ENCODE measurements at places on chromosomes 11 and 22.

DNA sequence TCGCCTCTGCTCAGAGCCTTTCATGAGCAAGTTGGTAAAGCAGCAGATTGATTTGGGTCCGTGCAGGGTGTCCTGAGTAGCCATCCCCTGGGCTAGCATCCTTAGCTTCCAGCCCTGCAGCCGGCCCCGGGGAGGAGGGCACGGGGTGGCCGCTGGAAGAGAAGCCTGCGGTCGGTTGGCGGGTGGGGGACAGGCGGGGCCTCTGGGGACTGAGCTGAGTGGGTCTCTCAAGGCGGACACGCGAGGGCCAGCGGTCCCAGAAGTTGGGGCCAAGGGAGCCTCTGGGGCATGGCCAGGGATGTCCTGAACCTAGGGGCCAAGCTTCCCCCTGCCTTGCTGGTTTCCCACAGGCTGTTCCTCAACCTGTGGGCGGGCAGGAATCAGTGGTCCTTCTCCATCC lies 143.0 kb downstream of the TBC1D22A start:
- no peak for DNase-seq

GRCh38 chr11:128903248-128904061 lies 12.3 kb downstream of the KCNJ5 start:
- peak; percentile 48 for DNase-seq

GRCh38 chr11:8806974-8807373 lies 104.0 kb upstream of the AKIP1 start:
- DNase-seq: no peak

GRCh38 chr11:111012491-111012890 lies 233.0 kb upstream of the POU2AF2 start:
- no peak for DNase-seq

- DNase-seq: no peak
Observed at GRCh38 chr11:116932181-116932580, 94.8 kb upstream of the APOA1 start.

All from fibroblast of upper back skin (primary cell).